Fibroblast of lung (primary cell): ENCODE measurements at places on chromosomes 2 and 18. TPM values are rescaled to one million over a fixed set of nuclear protein-coding genes. Genes with fewer than 3 reads are reported as not detected.

Gene TUBB8B
- not detected in 2 replicates for total RNA-seq

Gene ANKAR
- 10.5 and 11.7 TPM in 2 replicates for total RNA-seq

Gene UGT1A10
- not detected in 2 replicates for total RNA-seq

Gene TRIM43
- total RNA-seq, result not detected in 2 replicates

Gene TMEM18
- total RNA-seq, result 15.2 and 17.7 TPM in 2 replicates

Gene PDCD1
- total RNA-seq, result not detected in 2 replicates

Gene MEIS1
- total RNA-seq, result 119 and 139 TPM in 2 replicates

Gene PSD4
- 2.6 and 6.1 TPM in 2 replicates for total RNA-seq

Gene SOWAHC
- total RNA-seq, result 7.1 and 10.3 TPM in 2 replicates

Gene TFCP2L1
- not detected in 2 replicates for total RNA-seq

Gene LRP1B
- under 0.01 TPM in 2 replicates for total RNA-seq

Gene BARD1
- 30.3 and 43.1 TPM in 2 replicates for total RNA-seq

Gene THSD7B
- under 0.01 TPM in 2 replicates for total RNA-seq

Gene ST6GAL2
- not detected in 2 replicates for total RNA-seq

Gene GLI2
- 3.3 TPM in 2 replicates for total RNA-seq

Gene AKAIN1
- not detected in 2 replicates for total RNA-seq

Gene C2orf80
- not detected in 2 replicates for total RNA-seq

Gene RAD51AP2
- under 0.01 and 0.17 TPM in 2 replicates for total RNA-seq

Gene MOB1A
- total RNA-seq, result 80.9 and 87.4 TPM in 2 replicates

Gene TMEM247
- total RNA-seq, result not detected in 2 replicates

Gene OTOS
- not detected in 2 replicates for total RNA-seq

Gene ASPRV1
- total RNA-seq, result 0.26 and 0.33 TPM in 2 replicates

Gene GPR39
- 0.26 and 1.3 TPM in 2 replicates for total RNA-seq

Gene SERPINB12
- not detected in 2 replicates for total RNA-seq

Gene CRACDL
- total RNA-seq, result under 0.01 TPM in 1 of 2 replicates, not detected in the other

Gene RAX
- not detected in 2 replicates for total RNA-seq

Gene ANKRD30BL
- not detected in 2 replicates for total RNA-seq

Gene ACTG2
- 4.1 TPM in 2 replicates for total RNA-seq

Gene ARHGAP15
- total RNA-seq, result under 0.01 TPM in 1 of 2 replicates, not detected in the other

Gene CYB5A
- 63.4 and 113 TPM in 2 replicates for total RNA-seq

Gene INO80C
- 1.5 and 3.1 TPM in 2 replicates for total RNA-seq

Gene FOXI3
- total RNA-seq, result not detected in 2 replicates

Gene CYP27A1
- total RNA-seq, result 40.6 and 53.8 TPM in 2 replicates
